ENCODE measurements at places on chromosomes 4 and X. TPM values are rescaled to one million over a fixed set of nuclear protein-coding genes. Genes with fewer than 3 reads are reported as not detected.

- no peak for DNase-seq
Observed at GRCh38 chr4:185730387-185730786, 81.6 kb downstream of the SORBS2 start.

IL15 gene
- total RNA-seq, result 2.2 TPM

GRCh38 chrX:113473418-113473817, 632.8 kb upstream of the AMOT start:
- DNase-seq, result no peak

CYSLTR1 gene
- 1.2 TPM for total RNA-seq

GRCh38 chrX:70132877-70133302, 357 bp upstream of the IGBP1 start:
- no peak for DNase-seq

DNA sequence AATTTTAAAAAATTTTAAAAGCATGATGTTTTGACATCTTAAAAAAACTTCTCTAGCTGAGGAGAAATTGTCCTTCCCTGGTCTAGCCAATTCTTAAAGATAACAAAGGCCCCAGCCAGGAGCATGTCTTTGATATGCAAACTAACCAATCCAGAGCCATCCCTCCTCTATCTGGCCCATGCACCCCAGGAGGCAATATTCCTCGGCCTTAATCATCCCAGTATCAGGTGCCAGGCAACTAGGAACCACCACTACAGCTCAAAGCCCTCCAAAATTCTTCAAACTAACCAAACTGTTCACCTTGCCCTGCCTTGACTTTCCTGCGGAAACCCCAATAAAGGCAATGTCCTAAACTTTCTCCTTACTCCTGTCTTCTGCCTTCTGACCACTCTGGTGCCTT, 97.8 kb upstream of the USP9X start:
- no peak for DNase-seq

DNA sequence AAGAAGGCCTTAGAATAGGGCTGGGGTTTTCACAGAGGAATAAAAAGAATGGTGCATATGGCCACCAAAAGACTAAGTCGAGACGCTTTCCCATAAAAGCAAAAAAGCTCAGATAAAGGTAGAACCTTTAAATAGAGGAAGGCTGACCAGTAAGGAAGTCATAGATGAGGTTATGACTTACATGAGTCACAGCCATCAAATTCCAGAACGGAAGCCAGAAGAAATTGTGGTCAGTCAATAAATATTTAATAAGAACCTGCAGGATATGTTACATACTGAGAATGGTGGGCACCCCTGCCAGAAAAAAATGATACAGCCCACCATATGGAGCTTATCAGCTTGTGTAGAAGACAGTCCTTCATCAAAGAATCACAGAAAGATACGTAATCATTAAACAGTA, 120.1 kb downstream of the MANBA start:
- DNase-seq, result no peak

DNA sequence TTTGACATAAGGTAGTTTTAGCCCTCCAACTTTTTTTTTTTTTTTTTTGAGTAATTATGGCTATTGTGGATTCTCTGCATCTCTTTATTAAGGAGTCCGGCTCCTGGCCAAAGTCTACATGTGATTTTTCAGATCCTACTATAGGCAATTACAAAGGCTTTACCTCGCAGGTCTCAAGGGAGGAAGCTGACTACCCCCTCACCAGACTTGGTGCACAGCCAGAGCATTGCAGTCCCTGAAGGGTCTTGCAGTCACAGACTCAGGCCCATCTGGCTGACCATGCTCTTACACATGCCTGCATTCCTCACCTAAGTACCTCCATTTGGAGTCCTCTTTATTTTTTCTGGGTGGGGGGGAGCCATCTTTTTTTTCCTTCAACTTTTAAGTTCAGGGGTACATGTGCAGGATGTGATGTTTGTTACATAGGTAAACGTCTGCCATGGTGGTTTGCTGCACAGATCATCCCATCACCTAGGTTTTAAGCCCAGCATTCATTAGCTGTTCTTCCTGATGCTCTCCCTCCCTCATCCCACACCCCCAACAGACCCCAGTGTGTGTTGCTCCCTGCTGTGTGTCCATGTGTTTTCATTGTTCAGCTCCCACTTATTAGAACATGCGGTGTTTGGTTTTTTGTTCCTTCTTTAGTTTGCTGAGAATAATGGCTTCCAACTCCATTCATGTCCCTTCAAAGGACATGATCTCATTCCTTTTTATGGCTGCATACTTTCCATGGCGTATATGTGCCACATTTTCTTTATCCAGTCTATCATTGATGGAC, 88.4 kb upstream of the STIM2 start:
- DNase-seq, result no peak

DNA sequence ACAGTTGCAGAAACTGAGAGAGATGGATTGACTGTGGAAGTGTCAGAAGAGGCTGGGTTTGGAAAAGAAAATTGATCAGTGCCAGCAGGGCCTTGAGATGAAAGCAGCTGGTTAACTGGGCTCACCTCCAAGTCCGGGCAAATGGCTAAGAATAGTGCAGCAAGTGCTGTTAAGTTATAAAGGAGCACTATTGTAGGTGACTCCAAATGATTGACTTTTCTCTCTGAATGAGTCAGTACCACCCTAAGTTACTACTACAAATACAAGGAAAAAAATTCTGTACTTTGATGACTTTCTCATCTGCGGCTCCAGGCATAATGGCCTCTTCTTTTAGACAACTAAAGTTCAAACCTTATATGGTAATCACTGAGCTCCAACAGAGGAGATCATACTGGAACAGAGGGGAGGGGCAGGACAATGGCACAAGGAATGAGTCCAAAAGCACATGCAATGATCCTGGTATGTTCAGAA, 733.4 kb upstream of the INTU start:
- DNase-seq, result peak; percentile 28

GRCh38 chr4:119932277-119932676, 134.4 kb downstream of the MAD2L1 start:
- DNase-seq, result no peak

GPR143 gene
- total RNA-seq, result not detected

XAGE2 gene
- not detected for total RNA-seq

C4orf54 gene
- total RNA-seq, result 1.2 TPM

NWD2 gene
- not detected for total RNA-seq

SPP1 gene
- 3.7 TPM for total RNA-seq

- no peak for DNase-seq
Observed at GRCh38 chr4:48681856-48682255, 98.2 kb downstream of the FRYL start.

DNA sequence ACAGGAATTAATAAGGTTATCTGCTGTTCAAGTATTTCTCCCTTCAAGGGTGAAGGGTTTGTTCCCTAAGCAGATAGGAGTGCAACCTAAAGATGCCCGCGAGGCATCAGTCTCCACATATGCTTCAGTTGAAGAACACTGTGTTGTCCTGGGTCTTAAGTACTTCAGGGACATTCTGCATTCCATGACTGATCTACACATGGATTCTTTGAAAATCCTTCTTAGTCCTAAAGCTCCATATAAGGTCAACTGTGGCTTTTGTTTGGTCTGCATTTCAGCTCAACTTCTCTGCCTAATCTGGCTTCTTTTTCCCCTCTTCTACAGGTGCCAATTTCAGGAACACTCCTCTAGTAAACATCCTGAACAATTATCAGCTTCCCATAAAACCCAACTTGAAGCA, 21.8 kb upstream of the CTSO start:
- DNase-seq, result no peak

DNA sequence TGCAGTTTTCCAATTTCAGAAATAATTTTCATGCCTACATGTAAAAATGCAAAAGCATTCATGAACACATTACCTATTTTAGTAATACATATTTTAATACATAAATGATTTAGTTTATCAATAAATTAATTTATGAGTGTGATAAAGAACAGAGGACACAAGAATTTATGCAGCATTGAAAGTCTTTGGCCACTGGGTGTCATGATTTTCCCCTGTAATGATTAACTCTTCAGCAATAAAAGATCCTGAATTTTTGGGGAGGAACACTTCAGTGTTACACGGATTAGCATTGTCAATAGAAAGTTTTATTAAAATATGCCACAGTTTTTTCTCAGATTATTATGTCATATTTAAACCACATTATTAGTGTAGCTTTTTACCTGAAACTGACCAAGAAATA, 8.6 kb upstream of the VCX2 start:
- DNase-seq, result no peak

GRCh38 chr4:32129967-32130366, 1409.8 kb downstream of the PCDH7 start:
- DNase-seq, result no peak

DNA sequence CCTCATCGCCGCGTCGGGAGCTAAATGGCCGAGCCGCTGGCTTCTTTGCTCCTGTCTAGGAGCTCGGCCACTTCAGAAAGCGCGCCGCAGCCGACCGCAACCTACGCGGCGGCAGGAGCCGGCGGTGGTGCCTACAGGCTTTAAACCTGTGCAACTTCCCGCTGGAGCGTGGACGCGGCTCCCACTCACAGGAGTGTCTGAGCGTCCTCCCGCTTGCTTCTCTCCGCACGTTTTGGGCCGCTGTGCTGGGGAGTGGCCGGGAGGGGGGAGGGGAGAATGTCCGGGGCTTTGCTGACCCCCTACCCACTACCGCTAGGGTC, 1.0 kb downstream of the NHSL2 start:
- no peak for DNase-seq

- DNase-seq, result no peak
Observed at GRCh38 chr4:143668930-143669552, 31.4 kb downstream of the FREM3 start.
